Stimulated activated CD4-positive, alpha-beta T cell treated with anti-CD3 and anti-CD28 coated beads, Interleukin-2, amount 100 ng/mL, for 4 hours (primary cell): ENCODE measurements at places on chromosomes 7 and 10.

DNA sequence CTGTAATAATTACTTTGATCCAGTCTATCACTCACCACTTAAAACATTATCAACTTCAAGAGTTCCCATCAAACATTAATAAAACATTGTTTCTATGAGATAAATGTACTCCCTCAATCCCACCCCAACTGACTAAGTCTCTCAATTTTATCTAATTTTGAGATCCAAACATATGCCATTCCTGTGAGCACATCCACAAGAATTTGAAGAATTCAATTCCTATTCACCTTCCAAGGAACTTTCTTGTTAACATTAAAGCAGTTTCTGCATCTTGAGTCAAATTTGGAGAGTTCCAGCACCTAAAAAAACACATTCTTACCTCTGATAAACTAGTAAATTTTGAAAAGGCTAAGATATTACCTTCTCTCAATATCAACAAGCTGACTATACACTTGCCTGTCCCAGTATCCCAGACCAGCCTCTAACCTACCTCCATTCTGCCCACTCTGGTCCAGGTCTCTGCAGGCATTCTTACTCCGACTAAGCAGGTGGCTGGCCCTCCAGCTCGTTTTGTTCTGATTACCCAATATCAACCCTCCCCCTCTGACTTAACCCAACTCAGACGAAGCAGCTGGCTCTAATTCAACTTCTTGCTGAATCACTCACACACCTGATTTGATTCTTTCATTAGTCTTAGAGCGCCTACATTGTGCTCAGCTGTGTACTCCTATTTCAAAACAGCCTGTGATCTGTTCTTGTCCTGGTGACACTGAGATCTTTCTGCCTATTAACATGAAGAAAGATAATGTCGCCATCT is 275.2 kb downstream of the IPMK start:
- DNase-seq, result no peak

- no peak for DNase-seq
Observed at GRCh38 chr10:63114031-63114814, 18.9 kb upstream of the NRBF2 start.

DNA sequence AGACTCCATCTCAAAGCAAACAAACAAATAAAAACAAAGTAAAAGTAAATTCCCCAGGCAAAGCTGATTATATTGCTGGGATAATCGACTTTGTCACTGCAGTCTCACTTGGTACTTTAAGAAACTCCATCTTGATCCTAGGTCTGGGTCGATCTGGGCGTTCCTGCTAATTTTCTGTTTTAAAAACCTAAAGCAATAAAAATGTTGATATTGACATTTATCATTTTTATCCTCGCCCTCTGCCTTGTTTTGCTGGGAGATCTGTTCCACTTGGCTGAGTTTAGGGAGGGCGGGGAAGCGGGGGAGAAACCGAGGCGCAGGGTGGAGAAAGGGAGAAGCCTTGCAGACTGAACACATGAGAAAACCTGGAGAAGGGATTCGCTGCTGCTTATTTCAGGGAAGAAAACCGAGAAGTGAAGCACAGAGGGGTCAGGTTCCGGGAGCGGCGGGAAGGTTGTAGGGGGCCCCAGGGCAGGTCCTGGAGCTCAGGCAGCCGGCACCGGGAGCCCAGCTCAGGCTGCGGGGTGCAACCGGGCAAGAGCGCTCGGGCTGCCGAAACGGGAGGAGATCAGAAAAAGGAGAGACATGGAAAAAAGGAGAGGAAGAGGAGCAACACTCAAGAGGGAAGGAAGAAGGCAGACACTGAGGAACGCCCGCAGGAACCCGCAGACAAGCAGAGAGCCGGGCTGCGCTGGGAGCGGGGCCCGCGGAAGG is 27.3 kb upstream of the KMT2C start:
- no peak for DNase-seq

DNA sequence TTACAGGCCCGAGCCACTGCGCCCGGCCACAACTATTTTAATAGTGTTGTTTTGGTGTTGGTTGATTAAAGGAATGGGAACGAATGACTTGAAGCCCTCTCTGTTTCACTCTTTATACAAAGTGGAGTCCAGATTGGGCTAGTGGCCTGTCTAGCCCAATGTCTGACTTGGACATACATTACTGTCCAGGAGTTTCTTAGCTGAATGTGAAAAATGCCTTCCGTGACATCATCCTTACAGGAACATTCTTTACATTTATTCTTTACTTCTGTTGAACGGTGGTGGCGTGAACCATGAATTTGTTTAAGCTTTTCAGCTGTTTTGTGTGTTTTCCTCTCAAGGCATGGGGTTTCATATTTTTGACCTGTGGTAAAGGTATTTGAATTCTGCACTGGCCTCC is 67.9 kb downstream of the DAGLB start:
- no peak for DNase-seq

DNA sequence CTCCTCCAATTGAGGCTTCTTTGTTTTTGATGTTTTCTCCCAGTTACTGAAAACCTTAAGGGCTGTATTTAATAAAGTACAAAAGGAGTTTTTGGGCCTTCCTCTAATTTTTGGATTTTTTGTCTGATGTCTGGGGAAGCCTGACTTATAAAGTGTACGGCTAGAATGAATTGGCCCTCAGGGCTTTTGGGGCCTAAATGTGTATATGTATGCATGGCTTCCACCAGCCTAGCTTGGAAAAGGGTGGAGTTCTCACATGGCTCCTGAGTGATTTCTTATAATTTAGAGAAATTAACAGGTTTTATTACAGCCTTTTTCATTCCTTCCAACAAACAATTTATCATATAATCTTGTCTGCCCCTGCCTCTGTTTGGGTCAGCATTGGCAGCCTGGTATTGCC is 10.4 kb upstream of the TBATA start:
- DNase-seq, result no peak

- DNase-seq, result no peak
Observed at GRCh38 chr7:18508443-18509427, 13.2 kb downstream of the HDAC9 start.

- no peak for DNase-seq
Observed at GRCh38 chr7:28754027-28754426, 204.1 kb downstream of the TRIL start.

- DNase-seq, result peak; percentile 15
Observed at GRCh38 chr7:151520419-151521261, 945 bp upstream of the RHEB start.

- no peak for DNase-seq
Observed at GRCh38 chr10:21314906-21315644, 210.4 kb downstream of the SKIDA1 start.

GRCh38 chr10:74890460-74890859 is 64.1 kb downstream of the KAT6B start:
- no peak for DNase-seq

- no peak for DNase-seq
Observed at GRCh38 chr7:133888061-133888930, 238.8 kb upstream of the LRGUK start.

DNA sequence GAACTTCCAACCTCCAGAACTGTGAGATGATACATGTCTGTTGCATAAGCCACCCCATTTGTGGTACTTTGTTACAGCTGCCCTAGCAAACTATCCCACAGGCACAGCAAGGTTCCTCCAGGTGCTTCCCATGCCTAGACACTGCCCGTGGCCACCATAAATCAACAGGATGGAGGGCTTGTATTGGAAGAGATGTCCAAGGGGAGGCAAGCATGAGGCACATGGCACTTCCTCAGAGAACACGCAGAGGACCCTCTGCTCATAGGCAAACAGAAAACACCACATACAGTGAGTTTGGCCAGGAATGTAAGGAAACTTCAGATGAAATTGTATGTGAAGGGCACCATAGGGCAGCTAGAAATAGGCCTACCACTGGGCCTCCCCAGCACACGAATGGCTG is 291.1 kb downstream of the GRID1 start:
- no peak for DNase-seq

- DNase-seq, result no peak
Observed at GRCh38 chr7:126799541-126799940, 453.2 kb downstream of the GRM8 start.

GRCh38 chr7:63093481-63093880 is 905.2 kb upstream of the ZNF722 start:
- no peak for DNase-seq

DNA sequence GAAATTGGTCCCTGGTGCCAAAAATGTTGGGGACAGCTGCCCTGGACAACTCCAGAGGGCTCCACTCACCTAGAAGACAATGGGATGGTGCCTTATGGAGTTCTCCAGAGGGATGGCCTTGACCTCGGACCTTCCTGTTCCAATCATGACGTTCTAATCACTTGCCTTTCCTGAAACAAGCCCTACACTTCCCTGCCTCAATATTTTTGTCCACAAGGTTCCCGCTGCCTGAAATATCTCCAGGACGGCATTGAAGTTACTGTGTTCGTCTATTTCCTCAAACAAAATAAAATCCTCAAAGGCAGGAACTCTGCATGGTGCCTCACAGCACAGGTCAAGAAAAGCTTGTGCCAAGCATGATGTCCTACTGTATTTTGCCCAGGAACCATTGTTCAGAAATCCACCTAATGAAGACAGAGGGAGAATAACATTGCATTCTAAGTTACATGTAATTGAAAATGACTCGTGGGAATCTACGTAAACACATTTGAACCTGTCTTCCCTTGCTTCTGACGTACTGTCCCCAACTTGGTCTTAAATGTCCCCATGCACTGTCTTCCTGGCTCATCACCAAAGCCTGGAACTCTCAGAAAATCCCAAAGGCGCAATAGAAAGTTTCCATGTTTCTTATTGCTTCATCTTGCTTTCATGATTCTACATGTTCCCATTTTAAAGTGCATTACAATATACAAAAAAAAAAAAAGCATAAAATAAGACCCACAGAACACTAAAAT is 342.3 kb upstream of the NRP1 start:
- DNase-seq, result no peak

DNA sequence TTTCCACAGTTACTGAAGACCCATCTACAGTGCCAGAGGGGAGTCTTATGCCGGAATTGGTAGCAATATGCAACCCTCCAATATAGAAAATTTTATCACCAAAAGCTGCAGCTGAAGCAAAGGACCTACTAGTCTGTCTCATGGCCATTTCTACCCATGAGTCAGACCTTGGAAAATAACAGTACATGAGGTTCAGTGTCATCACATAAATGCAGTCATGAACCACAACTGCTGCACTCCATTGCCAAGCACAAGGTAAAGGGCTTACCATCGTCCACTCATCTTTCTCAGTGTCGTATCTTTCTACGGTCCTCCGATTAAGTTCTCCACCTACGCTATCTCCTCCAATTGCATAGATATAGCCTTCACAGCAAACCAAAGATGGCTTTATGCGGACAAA is 21.8 kb downstream of the KBTBD2 start:
- no peak for DNase-seq

DNA sequence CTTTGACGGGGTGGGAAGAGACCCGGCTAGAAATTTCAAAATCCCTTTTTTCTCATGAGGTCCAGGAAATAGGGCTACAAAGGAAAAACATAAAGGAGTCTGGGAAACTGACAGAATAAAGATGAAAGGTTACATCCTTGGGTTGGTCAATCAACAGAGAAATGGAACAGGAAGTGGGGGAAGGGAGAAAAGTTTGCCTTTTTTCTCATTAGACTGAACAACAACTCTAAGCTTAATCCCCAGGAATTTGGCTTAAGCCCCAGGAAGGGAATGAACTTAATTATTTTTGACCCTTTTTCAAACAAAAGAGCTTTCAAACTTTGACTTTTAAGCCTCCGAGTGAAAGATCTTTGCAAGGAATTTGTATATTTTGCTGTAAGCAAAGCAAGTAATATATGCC is 32.7 kb downstream of the LGI1 start:
- DNase-seq, result no peak

DNA sequence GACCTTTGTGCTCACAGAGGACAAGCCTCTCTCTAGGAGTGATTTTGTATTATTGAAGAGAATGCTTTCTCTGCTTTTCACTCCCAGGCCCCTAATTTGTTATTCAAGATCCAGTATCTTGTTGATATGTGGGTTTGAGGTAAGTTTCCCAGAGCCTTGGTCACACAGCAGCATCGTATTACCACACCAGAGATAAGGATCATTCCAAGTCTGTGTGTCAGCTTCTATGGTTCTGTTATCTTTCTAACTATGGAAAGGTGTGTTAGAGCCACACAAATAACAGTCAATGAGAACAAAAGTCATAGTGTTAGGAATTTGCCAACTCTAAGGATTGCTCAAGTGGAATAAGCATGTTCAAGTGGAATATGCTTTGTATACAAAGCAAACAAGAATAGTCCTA is 1208.3 kb downstream of the GATA3 start:
- no peak for DNase-seq

DNA sequence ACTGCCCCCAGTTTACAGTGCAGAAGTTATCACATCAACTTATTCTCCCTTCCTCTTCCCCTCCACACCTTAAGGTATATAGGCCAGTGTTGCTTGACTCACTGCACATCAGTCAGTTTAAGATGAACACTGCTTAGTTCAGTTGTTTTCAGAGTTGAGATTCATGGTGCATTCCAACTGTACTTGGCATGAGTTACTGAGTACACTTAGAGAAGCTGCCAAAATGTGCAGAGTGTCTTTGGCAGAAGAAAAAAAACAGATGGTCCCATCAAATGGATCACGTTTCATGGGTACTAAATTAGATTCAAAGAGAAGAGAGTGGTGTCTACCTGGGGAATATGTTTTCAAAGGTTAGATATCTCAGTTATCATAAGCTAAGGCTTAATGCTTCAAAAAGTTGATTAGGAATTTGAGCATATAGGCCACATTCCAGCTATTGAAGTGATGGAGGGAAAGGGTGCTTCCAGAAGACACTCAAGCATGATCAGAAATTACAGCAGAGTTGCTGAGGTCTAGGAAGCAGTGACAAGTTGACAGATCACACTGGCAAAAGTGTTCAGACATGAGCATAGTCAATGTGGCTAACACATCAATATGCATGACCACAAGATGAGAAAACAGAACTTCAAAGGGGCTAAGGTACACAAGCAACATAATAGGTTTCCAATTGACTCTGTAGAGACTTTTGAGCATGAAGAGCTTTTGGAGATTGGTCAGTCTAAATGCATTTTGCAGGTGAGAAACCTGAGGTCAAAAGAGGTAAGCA is 579.2 kb upstream of the CELF2 start:
- no peak for DNase-seq

- DNase-seq, result no peak
Observed at GRCh38 chr7:1021366-1021765, 23.0 kb upstream of the GPR146 start.

DNA sequence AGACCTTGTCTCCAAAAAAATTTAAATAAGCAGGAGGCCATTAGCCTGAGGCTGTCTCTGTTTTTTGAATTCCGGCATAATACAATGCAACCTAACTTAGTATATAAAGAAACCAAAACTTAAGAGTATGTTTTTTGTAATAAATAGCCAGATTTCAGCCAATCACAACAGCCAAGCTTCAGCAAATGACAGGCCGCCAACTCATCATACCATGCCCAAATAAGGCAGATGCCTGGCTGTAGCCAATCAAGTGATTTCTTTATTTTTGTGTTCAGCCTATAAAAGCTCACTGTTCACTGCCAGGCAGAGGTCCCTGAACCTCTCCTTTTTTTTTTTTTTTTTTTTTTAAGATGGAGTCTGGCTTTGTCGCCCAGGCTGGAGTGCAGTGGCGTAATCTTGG is 12.7 kb upstream of the PURB start:
- no peak for DNase-seq

GRCh38 chr7:135925210-135925609 is 51.9 kb downstream of the MTPN start:
- no peak for DNase-seq

- DNase-seq, result no peak
Observed at GRCh38 chr10:119495021-119495505, 47.5 kb downstream of the RGS10 start.

GRCh38 chr7:123749537-123749857 is 694 bp upstream of the WASL start:
- DNase-seq, result no peak
